CD4-positive, alpha-beta T cell treated with Interleukin-6 at 100 ng/mL for 8 hours (primary cell): ENCODE measurements at places on chromosomes 1 and 21.

GRCh38 chr1:46406881-46407608 is 12.9 kb downstream of the FAAH start:
- DNase-seq = no peak

DNA sequence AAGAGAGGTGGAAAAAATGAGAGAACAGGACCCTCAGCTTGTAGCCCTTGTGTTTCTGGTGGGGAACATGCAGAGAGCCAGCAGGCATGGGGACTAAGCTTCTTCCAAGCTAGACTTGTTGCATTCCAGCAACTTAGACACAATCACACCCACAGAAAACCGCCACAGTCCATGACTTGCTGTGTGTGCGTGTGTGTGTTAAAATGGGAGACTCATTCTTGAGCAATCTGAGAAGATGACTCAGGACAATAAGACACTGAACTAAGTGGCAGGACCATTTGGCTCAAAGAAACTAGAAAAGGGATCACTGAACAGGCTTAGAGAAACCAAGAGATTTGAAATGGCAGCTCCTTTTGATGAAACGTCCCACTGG is 78.0 kb downstream of the HLX start:
- DNase-seq = no peak

- no peak for DNase-seq
Measured at GRCh38 chr1:247642742-247643141, 36.8 kb downstream of the OR13G1 start.

GRCh38 chr1:65793359-65793732 is 651 bp downstream of the PDE4B start:
- no peak for DNase-seq

DNA sequence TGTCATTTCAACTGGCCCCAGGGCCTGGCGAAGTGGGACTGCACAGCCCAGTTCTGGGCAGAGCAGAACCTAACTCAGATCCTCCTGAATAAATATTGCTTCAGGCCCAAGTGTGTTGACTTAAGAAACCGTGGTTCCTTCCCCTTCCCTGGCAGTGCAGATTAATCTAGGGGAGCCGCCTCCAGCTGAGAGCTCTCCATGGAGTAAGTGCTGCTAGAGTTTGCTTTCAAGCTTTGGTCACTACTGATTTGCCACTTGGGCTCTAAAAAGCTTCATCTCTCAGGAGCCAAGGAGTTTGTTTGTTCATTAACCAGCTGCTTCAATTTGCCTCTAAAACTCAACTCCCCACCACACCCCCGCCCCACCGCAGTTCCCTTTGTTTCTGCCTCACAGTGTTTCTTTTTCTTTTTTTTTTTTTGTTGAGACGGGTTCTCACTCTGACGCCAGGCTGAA is 112.1 kb downstream of the DTL start:
- no peak for DNase-seq

- no peak for DNase-seq
Measured at GRCh38 chr1:150708595-150708994, 11.6 kb upstream of the GOLPH3L start.

GRCh38 chr21:33268393-33268736 is 2.2 kb downstream of the IL10RB start:
- no peak for DNase-seq
